ENCODE measurements at places on chromosomes 2 and 18. TPM values are rescaled to one million over a fixed set of nuclear protein-coding genes. Genes with fewer than 3 reads are reported as not detected.

DNA sequence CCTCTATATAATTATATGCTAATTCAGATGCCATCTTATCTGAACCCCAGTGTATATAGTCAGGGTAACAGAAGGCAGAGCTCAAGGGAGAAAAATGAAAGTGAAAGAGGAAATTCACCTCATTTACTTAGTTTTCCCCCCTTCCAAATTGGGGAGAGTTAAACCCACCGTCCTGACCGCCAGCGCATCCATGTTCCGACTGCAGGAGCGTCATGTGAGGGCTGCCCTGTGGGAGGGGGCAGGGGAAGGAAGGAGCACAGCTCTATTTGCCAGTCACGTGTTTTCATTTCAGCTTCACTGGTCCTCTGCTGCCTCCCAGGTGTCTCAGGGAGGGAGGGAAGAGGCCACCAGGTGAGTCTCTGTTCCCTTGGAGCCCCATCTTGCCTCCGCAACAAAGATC is 13.2 kb downstream of the CNNM4 start:
- ATAC-seq: no peak

DNA sequence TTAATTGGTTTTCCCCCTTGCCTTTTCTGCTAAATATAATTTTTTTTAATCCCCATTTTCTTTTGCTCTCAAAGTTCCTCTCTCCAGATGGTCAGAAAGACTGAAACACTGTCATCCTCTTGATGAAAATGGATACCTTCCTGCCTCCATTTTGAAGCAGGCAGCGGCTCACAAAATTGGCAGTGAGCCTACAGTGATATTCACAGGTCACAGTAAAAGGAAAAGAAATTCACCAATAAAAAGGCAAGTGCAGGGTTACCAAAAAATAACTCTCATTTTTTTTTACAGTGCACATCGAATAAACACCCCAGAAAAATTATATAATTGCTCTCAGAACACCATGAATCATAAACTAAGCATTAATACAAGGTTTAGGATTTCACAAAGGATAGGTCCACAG is 307.5 kb downstream of the TCF4 start:
- ATAC-seq: no peak

- no peak for ATAC-seq
Observed at GRCh38 chr2:41836948-41837347, 210.9 kb upstream of the PKDCC start.

GRCh38 chr2:48148841-48149430 is 242.6 kb upstream of the FBXO11 start:
- ATAC-seq: no peak

GRCh38 chr2:171008550-171009205 is 79.6 kb downstream of the GORASP2 start:
- no peak for ATAC-seq

DNA sequence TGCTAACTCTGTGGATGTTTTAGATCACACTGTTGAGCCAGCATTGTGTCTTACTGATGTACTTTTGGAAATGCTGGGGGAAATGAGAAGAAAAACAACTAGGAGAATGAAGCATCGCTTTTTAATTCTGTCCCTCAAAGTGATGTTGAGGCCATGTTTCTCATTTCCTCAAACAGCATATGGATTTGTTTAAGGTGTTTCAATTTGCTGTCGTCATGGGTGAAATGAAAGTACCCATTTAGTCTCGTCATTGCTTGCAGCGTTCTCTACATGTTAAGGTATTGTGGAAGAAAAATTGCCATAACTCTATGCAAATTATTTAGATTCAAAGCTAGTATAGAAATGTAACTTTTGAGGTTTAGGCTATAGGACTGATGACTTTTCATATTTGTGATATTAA is 151.3 kb downstream of the KCTD1 start:
- ATAC-seq: no peak

DNA sequence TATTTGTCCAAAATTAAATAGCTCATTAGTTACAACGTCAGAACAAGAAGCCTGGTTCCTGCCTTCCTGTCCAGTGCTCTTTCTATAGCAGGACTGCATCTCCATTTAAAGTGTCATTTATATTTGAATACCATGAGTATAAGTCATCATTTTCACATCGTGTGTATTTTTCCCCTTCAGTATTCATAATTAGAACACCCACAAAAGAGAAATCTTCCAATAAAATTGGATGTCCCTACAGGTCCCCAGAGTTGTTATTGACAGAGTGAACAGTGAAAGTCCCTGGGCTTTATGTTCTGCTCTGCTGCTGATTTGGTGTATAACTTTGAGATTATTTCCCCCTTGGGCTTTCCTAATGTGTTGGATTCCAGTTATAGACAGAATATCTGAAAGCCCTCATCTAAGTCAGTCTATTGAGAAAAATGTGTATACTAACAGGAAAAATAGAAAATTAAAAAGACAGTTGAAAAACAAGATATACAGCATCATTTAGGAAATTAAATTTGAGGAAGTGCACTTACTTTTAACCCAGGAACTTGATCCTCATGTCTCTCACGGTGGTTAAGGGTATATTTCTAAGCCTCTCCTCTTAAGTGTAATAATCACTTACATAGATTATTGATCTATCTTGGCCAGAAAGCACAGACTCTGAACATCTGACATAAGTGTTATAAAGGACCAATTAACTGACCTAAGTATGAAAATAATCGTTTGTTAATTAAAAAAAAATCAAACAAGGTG is 15.2 kb upstream of the REV1 start:
- no peak for ATAC-seq

GRCh38 chr18:2958819-2959298 is 54.1 kb downstream of the LPIN2 start:
- ATAC-seq: no peak

GRCh38 chr18:8409151-8409550 is 200.1 kb upstream of the RAB12 start:
- ATAC-seq: no peak

C2orf80 gene
- 1.6 TPM for total RNA-seq

DNA sequence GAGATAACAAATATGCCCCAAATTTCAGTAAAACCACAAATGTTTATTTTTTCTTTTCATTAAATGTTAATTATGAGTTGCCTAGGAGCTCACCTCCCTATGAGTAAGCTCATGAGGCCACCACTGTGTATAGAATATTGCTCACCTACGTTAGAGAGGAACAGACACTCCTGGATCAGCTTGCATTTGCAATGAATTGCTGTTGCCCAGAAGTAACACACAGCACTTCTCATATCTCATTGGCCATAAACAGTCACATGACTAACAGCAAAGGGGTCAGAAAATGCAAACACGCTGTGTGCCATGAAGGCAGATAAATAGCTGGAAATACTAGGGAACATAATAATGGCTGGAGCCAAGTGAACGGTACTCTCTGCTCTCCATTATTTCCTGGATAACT is 89.0 kb upstream of the GALNT5 start:
- ATAC-seq: no peak

PCBP1 gene
- 47.0 TPM for total RNA-seq

DNA sequence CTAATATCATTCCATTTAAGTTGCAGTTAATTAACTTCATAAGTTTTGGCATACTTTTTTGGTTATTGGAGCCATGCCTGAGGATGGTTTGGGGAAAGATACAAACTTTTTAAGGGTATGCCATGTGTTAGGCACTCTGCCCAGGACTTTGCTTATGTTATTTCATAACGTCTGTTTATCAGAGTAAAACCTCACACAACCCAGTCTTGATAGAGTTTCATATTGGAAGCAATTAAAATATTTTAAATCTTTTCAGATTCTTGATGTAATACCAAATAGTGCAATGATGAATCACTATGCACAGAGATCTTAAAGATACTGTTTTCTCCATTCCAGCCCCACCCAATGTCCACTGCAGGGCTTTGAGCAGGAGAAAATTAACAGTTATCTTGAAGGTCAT is 529.1 kb upstream of the HNMT start:
- no peak for ATAC-seq

- no peak for ATAC-seq
Observed at GRCh38 chr2:236834284-236834683, 251.4 kb upstream of the COPS8 start.

SGPP2 gene
- 3.1 TPM for total RNA-seq

MGAT5 gene
- 35.7 TPM for total RNA-seq

DNA sequence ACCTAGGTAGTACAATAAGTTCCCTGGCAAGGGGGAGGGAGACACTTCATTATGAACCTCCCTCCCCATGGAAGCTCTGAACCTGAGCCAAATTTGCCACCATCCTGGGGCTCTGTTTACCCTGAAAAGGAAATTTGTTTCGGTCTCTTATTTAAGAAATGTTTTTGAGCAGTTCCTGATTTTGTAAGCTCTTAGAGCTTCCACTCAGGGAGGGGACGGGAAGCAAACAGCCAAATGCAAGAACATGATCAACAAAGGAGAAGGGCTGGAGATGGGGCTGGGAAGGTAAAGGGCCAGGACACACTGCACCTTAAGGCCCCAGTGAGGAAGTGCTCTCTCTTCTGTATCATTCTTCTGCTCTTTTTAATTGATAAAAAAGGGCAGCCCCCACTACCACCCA is 117.9 kb downstream of the NRP2 start:
- ATAC-seq: no peak

VIL1 gene
- total RNA-seq: 0.07 TPM

CYP27C1 gene
- 2.0 TPM for total RNA-seq

GRCh38 chr2:222706616-222707015 is 35.2 kb downstream of the MOGAT1 start:
- no peak for ATAC-seq

DNA sequence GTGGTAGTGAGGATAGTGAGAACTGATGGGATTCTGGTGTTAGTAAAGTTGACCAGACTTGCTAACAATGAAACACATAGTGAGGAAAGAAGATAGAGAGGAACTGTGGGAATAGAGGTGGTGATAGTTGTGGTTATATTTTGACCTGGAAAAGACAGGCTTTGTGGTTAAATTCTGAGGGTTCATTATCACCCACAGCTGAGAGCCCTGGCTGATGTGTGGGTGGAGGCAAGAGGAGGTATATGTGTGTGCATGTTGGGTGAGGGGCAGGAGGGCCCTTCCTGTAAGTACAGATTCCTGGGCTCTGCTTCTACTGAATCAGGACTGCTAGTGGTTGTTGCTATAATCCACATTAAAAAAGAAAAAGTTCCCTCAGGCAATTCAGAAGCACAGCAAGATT is 26.2 kb upstream of the TMEM163 start:
- no peak for ATAC-seq

CGREF1 gene
- total RNA-seq: 4.5 TPM

DNA sequence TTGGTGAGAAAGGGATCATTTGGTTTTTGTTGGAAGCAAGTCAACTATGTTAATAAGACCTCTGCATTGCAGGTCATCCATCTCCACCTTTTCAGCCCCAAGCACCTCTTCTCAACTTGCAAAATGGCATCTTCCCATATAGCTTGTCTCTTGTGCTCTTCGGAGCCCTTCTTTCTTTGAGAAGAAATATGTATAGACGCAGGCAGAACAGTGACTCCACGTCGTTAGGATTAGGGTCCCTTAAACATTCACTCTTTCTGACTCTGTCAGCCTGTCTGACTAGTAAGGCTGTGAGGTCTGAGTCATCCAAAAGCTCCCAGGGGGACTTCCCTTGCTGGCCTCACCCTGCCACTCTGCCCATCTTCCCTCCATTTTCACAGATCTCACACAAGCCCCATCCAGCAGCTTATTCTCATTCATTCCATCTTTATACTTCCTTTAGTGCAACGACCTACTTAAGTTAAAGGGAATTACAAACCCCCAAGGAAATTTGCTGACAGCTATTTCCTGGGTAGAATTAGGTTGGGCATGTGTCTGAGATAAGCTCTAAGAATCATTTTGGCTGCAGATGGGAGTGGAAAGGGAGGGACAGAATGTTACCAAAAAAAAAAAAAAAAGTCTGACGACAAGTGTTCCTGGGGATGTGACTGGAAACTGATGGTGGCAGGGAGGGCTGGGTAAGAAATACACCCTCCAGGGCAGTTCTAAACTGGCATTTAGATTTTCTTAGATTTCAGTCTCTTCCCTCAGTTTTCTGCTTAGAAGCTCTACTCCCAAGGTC is 37.7 kb upstream of the MEX3C start:
- peak; percentile 81 for ATAC-seq

CD28 gene
- total RNA-seq: not detected

GRCh38 chr2:215722125-215722524 is 286.3 kb upstream of the FN1 start:
- no peak for ATAC-seq

GRCh38 chr2:36408198-36408703 is 52.7 kb downstream of the CRIM1 start:
- ATAC-seq: peak; percentile 75

- ATAC-seq: peak; percentile 81
Observed at GRCh38 chr2:17506736-17507616, 11.3 kb downstream of the RAD51AP2 start.

DNA sequence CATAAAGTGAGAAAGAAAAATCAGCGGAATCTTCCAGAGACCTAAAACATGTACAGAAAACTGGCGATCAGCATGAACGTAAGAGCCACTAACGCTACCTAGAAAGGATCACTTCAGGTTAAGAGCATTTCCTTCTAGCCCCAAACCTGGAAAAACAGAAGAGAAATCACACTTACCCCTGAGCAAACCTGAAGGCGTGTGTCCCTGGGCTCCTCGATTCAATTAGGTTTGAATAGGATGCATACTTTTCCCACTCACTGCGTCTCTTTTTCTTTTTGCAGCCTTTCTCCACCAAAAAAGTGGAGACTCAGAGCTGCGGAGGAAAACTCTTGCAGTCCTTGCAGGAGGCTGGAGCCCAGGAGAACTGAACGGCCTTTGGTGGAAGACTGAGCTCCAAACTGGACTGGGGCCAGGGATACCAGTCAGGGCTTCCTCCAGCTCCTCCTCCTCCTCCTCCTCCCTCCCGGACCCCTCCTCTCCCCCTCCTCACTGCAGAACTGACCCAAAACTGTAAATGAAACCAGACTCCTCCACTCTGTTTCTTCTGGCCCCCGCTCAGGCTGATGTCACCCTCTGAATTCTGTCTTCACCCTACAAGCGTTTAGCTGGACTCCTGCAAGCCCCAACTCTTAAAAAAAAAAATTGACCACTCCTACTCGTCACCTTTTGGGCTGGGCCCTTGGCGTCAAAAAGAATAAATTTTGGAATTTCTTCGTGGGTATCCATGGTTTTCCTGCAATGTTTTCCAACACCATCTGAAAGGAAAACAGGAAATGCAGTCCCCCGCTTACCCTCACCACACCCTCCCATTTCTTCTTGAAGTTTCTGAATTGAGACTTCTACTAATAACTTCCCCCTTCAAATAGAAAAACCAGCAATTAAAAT is at the start of gene COL6A3:
TSS of gene COL6A3 (minus strand) at position 388 of the 885 bp plus-strand sequence. CDS start 17,347 bp downstream, outside the sequence.
- ATAC-seq: no peak

DNA sequence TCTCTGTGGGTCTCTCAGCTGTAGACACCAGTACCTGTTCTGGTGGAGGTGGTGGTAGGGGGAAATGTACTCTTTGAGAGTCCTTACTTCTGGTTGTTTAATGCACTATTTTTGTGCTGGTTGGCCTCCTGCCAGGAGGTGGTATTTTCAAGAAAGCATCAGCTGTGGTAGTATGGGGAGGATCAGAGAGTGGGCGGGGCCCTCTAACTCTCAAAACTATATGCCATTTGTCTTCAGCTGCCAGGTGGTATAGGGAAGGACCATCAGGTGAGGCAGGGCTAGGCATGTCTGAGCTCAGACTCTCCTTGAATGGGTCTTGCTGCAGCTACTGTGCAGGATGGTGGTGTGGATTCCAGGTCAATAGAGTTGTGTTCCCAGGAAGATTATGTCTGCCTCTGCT is 1100.8 kb downstream of the CNTNAP5 start:
- ATAC-seq: no peak

Data from motor neuron (in vitro differentiated cells).